ENCODE measurements at places on chromosomes 11 and 22. TPM values are rescaled to one million over a fixed set of nuclear protein-coding genes. Genes with fewer than 3 reads are reported as not detected.
A peak's percentile ranks its signal among the peaks of the same experiment; 100 is the strongest.

The OR52N4 gene
- polyA plus RNA-seq = not detected

The ISX gene
- 0.24 TPM for polyA plus RNA-seq

The TRIM77 gene
- polyA plus RNA-seq = not detected

The C22orf42 gene
- polyA plus RNA-seq = not detected

- DNase-seq = no peak
These were observed 14.1 kb upstream of the SYT8 start for GRCh38 chr11:1820463-1821325.

DNA sequence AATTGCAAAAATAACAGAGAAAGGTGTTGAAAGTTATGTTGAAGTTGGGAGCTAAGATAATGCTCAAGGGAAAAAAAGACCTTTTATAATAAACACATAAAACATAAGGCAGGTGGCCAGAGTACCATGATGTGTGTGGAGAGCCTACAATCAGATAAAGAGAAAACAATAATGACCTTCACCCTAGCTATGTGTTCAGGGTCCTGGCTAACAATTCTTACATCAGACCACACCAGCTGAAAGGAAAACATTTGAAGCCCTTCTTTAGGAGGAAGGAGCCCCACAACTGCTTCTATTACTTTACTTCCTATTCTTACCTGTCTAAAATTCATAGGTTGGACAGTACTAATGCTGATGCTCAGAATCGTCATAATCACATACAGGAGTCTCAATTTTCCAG is 2.5 kb downstream of the TSG101 start:
- DNase-seq = no peak

- DNase-seq = no peak
These were observed 86.5 kb upstream of the B3GAT1 start for GRCh38 chr11:134498326-134499139.

- DNase-seq = no peak
These were observed 40.5 kb downstream of the LRRC32 start for GRCh38 chr11:76629853-76630599.

GRCh38 chr11:6799402-6799801 is at the start of gene OR6A2:
TSS of gene OR6A2 (minus strand) at chr11:6799689. CDS start at chr11:6795708, 3,981 bp downstream.
- DNase-seq = no peak

GRCh38 chr11:43872995-43873394 is 7.6 kb upstream of the ALKBH3 start:
- no peak for DNase-seq

DNA sequence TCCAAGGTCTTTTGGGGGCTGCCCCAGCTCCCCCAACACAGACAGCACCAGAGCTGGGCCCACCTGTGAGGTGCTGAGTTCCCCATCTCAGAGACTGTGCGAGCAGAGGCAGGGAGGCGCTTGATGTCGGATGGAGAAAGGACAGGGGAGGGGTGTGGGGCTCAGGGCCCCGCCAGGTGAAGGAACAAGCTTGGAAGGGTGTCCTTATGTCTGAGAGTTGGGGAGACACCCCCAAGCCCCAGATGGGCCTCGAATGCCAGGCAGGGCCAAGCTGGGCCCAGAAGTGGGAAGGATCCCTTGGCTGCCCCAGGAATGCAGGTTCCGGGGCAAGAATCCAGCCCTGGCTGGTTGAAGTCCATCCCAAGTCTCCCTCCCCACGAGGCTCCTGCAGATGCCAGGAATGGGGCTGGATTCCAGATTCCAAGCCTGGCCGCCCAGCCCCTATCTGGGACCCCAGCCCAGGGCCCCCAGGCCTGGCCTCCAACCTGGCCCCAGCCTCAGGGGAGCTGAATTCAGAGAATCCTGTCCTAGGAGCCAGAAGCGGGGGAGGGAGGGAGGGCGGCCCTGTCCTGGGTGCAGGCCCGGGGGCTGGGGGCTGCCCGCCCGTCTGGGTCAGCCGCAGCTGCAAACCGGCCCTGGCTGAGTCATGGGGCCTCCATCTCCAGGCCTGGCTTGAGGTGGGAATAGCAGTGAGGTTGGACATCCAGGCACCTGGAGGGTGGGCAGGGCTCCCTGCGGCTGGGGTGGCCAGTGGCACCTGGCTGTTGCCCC is 50.9 kb downstream of the CDKN1C start:
- no peak for DNase-seq

- peak; percentile 82 for DNase-seq
These were observed 787.1 kb upstream of the API5 start for GRCh38 chr11:42524534-42525227.

DNA sequence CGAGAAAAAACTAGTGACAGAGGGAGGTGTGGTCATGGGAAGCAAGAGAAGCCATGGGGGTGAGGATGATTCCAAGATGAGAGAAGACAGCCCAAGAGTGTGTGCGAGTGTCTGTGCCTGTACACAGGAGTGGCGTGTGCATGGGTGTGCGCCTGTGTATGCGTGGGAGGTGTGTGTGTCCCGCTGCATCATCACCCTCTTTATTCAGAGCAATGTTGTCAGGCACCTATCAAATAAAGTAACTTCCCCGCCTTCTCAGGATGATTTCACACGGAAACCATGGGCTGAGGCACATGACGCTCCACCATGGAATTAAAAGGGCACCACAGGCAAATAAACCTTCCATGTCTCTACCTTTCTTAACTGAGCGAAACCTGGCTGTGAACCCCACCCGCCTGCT is 24.6 kb downstream of the MS4A10 start:
- no peak for DNase-seq

- DNase-seq = no peak
These were observed 493.0 kb downstream of the MN1 start for GRCh38 chr22:27308513-27308912.

GRCh38 chr11:44286268-44286880 is 23.6 kb downstream of the ALX4 start:
- DNase-seq = no peak

- no peak for DNase-seq
These were observed 109.4 kb downstream of the GRIA4 start for GRCh38 chr11:105719073-105719822.

All from left renal cortex interstitium (tissue), 4 donors.